ENCODE measurements at places on chromosomes 6 and 20.

DNA sequence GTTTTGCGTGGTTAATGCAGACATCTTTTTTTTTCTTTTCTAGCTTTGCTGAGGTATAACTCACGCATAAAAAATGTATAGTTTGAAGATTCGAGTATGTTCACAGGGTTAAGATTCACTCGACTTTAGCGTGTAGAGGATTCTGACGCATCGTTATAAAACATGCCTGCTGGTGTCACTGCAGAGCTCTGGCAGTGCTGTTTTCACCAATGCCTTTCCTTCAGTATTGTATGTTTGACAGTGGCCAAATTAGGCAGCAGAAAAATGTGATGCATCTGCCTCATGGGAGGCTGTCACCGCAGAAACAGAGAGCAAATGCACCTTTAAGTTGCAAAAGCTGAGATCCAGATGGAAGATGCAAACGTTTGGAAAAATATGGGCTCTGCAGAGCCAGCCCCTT is 18.0 kb upstream of the SIRPB2 start:
- DNase-seq: peak; percentile 37

GRCh38 chr20:3315136-3315535 is 76.1 kb upstream of the SLC4A11 start:
- no peak for DNase-seq

- no peak for DNase-seq
Observed at GRCh38 chr6:84278321-84278998, 51.0 kb upstream of the CEP162 start.

DNA sequence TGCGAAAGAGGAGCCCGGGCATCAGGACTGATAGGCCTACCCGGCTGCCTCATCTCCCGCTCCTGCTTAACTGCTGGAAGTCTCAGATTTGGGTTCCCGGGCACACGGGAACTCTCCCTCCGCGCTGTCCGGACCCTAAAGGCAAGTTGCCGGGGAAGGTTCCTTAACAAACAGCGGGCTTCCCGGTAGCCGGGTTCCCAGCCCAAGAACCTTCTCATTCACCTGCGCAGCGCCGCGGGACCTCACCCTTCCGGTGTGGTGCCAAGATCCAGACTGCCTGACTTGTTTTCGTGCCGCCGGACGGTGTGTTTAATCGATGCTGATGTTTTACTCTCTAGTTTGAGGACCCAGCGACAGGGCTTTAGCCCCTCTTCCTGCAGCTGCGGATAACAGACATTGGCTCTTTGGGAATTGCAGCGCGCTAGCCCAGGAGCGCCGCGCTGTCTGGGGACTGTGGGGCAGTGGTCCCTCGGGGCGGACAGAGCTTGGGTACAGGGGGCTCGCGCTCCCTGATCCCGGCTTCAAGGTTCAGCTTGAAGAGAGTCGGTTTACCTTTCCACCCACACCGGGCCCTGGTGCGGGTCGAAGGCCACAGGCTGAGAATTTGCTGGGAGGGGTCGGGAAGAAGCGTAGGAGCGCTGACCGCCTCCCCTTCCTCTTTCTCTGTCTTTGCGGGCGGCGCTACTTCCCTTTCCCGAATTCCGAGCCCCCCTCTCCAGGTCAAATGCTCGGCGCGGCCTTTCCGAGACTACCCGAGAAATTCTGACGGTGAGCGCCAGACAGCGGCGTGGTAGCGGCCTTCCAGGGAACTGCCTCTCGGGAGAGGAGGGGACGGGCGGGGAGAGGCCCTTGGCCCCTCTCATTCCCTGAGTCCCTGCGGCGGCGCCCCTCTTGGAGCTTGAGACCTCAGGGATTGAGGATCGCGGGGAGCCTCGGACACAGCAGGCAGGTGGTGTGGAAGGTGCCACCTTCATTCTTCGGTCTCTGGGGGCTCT is 17.2 kb downstream of the ABT1 start:
- DNase-seq: no peak

DNA sequence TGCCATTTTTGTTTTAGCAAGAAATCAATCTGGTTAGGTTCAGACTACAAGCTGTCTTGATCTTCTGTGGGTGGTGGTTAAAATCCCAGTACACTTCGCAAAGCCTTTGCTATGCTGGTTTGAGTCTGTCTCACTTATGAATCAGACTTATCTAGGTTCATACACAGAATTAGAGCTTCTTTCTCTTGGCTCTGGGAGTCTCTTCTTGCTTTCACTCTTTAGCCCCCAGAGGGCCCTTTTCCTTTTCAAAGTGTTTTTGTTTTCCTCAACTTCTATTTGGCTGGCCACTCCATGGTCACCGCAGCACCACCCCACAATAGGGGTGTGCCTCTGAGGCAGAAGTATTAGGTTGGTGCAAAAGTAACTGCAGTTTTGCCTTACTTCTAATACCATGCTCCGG is 21.3 kb downstream of the ECI2 start:
- peak; percentile 55 for DNase-seq

GRCh38 chr20:51036226-51036625 is 13.3 kb upstream of the KCNG1 start:
- DNase-seq: no peak

- no peak for DNase-seq
Observed at GRCh38 chr20:7189231-7189630, 421.7 kb downstream of the BMP2 start.

- DNase-seq: peak; percentile 42
Observed at GRCh38 chr6:26273673-26274588, 91.1 kb upstream of the BTN3A2 start.

- DNase-seq: no peak
Observed at GRCh38 chr6:84811351-84811750, 47.0 kb upstream of the TBX18 start.

DNA sequence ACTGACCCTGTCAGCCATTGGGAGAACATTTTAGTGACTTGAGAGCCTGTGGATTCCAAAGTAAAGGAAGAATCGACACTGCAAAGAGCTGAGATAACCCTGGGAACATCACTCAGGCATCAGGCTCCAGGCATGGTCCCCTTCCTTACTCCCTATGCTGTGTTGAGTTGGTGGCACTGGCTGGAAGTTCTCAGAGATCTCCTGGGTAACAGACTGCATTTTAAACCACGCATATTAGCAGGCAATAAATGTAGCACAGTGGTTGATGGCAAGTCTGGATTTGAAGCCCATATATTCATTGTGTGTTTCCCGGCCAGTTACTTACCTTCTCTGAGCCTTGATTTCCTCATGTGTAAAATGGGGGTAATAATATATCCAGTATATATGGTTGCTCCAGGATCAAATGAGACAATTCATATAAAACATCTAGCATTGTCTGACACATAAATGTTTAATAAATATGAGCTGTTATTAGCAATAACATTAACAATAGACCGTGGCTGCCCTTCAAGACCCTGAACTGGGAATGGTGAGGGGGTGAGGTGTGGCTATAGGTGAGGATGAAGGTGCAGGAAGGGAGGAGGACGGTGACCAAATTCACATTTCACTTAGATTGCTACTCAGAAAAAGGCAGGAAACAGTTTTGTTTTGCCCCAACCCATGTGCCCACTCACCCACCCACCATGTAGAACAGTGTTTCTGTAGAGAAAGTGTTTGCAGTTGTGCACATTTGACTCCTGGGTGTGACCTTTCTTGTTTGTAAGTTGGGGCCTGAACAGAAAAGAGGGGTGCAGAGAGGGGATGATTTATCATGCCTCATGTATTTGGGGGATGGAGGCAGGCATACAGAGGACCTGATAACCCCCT is 2.1 kb downstream of the PLCG1 start:
- no peak for DNase-seq

DNA sequence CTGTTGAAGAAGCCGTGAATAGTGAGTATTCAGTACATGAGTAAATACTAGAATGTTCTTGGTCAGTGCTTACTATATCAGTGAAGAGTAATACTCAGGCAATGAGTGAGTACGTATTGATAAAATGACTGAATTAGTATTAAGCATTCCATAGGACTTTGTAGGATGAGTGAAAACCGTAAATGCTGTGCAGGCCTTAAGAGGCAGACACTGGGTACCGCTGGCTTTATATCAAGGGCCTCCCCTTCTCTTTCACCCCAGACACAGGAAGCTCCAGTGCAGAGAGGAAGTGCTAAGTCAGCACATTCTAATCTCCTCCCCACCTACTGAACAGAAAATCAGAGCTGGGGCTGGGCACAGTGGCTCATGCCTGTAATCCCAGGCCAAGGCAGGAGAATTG is 24.2 kb downstream of the POFUT1 start:
- DNase-seq: peak; percentile 61

DNA sequence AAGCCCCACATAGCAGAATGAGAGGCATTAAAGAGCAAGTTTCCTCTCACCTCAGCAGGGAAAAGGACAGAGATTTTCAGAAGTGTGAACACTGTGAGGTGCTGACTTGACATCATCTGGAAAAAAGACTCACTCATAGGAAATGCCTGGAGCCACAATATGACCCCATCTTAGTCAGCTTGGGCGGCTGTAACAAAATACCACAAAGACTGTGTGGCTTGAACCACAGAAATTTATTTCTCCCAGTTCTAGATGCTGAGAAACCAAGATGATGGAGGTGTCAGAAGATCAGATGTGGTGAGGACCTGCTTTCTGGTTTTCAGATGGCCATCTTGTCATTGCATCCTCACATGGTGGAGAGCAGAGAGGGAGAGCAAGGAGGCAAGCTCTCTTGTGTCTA is 253.1 kb downstream of the ADGB start:
- DNase-seq: peak; percentile 94

- DNase-seq: no peak
Observed at GRCh38 chr6:113172531-113172966, 684.6 kb upstream of the MARCKS start.

DNA sequence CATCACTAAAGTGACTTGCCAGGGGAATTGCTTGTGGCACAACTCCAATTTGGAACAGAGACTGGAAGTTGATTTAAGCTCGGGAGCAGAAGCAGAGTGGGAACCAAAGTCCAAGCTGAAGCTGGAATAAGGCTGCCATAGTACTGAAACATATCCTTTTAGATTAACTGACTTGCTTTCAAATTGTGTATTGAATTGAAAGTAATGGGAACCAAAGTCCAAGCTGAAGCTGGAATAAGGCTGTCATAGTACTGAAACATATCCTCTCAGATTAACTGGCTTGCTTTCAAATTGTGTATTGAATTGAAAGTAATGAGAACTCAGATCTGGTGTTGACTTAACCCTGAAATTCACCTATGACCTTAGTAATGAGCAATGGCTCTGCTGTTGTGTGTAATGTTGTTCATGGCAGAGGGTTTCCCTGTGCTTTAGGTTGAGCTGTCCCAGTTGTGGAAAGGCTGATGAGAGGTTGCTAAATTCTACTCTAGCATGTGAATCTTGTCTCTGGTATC is 40.2 kb downstream of the CENPW start:
- no peak for DNase-seq

DNA sequence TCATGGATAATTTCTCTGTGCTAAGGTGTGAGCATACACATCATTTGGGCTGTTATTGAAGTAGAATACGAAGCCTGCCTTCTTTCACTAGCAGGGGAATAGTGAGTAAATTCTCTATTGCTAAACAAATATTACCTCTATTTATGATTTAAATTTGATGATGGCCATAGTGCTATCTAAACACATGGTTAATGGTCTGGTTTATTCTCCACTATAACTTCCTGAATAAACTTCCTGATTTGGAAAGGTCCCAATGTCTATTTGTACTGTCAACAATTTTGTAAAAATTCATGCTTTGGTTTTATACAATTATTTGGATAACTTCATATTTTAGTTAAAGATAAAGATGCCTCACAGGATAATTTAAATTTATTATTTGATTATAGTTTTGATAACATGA is 400.8 kb downstream of the ARHGAP18 start:
- DNase-seq: no peak

DNA sequence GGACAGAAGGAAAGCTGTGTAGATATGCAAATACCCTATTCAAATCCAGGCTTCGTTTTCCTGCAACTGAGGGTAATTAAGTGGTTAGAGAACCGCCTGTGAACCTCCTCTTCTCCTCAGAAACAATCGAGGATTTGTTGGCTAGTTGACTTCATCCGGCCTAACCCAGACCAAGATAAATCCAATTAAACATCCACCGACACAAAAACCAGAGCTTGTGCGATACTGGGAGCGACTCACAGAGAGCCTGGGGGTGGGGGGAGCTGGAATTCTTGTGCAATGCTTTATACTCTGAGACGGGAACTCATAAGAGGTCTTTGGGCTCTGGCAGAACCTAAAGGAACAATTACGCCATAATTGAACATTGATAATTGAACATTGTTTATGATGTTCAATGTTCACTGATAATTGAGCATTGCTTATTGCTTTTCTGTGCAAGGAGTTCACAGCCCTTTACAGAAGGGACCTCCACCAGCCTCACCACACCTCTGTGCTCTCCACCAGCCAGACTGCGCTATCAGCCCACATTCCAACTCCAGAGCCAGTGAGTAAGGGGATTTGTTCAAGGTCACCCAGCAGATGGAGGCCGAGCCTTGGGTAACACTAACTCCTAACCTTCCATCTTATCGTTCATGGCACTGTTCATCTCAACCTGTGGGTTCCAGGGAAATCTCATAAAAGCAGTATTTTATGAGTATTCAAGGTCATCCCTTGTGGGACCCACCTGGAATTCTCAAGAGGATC is 429.6 kb upstream of the JARID2 start:
- DNase-seq: peak; percentile 60

GRCh38 chr6:39430871-39431523 is 108.5 kb upstream of the KCNK16 start:
- DNase-seq: no peak

DNA sequence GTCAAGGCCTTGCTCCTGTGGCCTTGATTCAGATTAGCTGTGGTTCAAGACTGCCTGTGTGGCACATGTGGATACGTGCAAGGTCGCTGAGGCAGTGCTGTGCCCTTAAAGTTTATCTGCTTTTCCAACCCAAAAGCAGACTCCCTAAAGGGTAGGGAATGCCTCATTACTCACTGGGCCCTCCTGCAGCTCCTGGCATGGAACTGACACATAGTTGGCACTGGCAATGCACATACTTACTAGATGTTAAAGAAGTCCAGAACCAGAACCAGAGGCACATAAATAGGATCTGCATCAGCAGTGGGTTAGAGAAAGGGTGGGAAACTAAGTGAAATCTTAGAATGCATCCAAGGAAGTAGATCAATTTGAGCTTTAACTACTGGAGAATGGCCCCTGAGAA is 90.6 kb upstream of the MLN start:
- DNase-seq: no peak

- DNase-seq: no peak
Observed at GRCh38 chr20:40481337-40481736, 207.7 kb downstream of the MAFB start.

GRCh38 chr20:61766921-61767610 is 298.6 kb downstream of the TAF4 start:
- DNase-seq: no peak

DNA sequence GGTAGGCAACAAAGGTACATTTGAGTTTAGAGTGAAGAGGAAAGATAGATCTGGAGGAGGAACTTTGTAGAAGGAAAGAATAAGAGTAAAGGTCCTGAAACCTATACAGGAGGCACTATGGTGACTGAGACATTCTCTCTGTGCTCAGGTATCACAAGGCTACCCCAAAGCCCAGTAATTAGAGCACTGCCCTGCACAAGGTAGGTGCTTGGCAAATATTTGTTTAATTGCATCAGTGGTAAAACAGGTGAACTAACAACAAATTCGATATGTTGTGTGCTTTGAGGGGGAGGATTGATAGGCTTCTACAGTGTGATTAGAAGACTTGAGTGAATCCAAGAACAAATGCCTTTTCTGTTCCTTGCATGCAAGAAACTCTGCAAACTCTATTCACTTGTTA is 6.8 kb upstream of the TSHZ2 start:
- DNase-seq: no peak

All from IMR-90 (cell line).